ENCODE measurements at places on chromosomes 12 and 14.

- DNase-seq = no peak
Measured at GRCh38 chr12:17954788-17955187, 135.2 kb downstream of the RERGL start.

DNA sequence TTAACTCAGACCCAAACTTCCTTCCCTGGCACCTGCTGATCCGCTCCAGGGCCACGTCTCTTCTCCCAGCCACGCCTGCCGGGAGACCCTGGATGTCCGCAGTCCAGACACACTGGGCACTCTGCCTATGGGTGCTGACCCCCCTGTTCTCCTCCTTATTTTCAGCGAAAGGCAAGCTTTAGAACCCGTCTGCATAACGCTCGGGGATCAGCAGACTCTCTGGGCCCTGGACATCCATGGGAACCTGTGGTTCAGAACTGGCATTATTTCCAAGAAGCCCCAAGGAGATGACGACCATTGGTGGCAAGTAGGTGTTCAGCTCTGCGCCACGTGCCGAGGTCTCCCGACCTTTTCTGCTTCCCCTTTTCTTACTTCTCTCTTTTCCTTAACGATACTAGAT, 63.9 kb downstream of the ANKRD9 start:
- no peak for DNase-seq

- DNase-seq = no peak
Measured at GRCh38 chr14:29463727-29464395, 463.8 kb downstream of the PRKD1 start.

DNA sequence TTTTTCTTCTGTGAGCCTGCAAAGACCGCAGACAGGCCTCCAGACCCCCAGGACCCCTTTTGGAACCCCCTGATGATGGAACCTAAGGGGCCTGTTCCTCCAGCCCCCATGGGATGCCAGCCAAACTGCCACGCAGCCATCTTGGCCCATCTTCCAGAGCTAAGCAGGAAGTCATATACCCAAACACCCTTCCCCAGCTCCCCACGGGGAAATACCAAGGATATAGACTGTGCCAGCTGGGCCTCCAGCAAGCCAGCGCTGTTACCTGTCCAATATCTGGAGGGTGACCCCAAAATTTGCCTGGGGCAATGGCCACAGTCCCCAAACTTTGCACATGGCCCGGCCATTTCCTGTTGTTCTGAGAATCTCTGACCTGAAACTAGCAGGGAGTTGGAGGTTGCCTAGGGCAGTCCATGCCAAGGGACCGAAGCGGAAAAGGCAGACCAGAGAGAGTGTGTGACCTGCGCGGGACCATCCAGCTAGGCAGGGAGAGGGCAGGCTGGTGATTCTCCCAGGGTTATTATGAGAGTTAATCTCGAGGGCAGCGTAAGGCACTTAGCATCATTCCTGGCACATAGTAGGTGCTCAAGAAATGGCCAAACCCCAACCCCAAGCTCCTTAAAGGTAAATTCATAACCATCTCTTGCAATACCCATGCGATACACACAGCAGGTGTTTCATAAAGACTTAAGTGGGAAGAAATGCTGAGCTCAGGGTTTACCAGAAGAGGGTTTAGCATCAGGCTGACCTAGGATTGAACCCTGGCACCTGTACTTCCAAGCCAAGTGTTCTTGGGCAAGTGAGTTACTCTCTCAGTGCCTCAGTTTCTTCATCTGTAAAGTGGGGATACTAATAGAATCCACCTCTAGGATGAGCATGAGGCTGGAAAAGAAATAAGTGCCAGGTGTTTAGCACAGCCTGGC, 2.6 kb upstream of the RASAL1 start:
- DNase-seq = no peak

Data from right renal cortex interstitium (tissue), 3 donors.